ENCODE measurements at places on chromosomes 2 and 18.
A peak's percentile ranks its signal among the peaks of the same experiment; 100 is the strongest.

DNA sequence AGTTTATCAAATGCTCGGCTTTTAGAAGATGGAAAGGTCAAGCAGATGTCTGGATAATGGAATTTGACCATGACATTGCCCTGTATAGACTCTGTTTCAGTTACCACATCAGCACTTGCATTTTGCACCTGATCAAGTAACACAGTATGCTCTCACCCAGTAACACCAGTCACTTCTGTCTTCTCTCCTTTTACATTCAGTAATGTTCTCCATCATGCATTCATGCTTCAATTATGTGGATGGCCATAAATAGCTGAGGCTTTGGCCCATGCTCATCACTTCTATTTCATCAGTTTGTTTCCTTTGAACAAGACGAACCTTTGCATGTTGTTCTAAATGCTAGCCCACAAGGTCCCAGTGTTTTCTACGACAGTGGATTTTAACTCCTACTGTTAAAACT, 322.9 kb upstream of the ACVR2A start:
- DNase-seq: no peak

- DNase-seq: no peak
Measured at GRCh38 chr18:79580498-79581171, 99.0 kb upstream of the CTDP1 start.

DNA sequence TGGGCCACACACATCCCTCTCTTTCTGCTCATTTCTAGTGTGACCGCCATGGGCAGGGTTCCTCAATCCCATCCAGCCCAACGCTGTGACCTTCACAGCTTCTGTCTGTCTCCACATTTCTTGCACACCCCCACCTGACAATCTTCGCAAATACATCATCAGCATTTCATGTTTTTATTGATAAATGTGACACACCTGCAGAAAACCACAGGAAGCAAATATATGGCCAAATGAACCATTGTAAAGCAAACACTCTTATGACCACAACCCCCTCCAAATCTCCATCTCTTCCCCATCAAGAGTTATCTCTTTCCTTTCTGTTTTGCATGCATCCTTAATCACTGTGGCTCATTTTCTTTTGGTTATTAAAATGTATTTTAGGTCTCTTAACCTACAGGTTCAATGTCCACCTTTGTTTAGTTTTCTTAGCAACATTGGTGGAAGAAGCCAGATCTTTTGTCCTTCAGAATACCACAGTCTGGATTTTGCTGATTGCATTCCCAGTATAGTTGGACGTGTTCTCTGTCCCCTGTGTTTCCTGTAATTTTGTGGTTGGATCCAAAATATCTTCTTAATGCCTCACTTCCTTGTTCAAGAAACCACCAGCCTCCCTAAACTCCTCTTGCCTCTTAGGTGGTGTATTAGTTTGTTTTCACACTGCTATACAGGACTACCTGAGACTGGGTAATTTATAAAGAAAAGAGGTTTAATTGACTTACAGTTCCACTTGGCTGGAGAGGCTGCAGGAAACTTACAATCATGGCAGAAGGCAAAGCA, 9.8 kb upstream of the NCK2 start:
- no peak for DNase-seq

DNA sequence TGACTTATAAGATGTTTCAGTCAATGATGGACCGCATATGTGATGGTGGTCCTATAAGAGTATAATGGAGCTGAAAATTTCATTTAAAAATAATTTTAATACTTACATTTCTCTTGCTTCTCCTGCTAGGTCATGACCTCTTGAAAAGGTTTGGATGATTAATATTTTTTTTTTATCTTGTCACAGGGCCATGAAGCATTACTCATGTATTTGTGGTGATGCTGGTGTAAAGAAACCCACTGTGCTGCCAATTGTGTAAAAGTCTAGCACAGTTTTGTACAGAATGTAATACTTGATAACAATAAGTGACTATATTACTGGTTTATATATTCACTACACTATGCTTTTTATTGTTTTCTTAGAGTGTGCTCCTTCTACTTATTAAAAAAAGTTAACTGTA, 124.2 kb upstream of the CELF4 start:
- DNase-seq: no peak

GRCh38 chr2:59150217-59150849, 909.2 kb upstream of the FANCL start:
- no peak for DNase-seq

- no peak for DNase-seq
Measured at GRCh38 chr18:54765636-54766375, 62.5 kb upstream of the RAB27B start.

GRCh38 chr2:176091329-176092258, 927 bp upstream of the HOXD13 start:
- DNase-seq: no peak

DNA sequence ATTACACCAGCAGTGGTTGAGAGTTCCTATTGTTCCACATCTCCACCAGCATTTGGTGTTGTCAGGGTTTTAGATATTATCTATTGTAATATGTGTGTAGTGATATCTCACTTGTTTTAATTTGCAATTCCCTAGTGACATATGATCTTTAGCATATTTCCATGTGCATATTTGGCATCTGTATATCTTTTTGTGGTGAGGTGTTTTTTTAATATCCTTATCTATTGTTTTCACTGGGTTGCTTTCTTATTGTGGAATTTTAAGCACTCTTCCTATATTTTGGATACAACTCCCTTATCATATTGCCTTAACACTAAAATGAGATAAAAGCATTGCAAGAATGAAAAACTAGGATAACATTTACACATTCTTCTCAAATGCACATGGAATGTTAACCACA, 453.9 kb upstream of the FSIP2 start:
- no peak for DNase-seq

GRCh38 chr2:30994227-30995056, 143.8 kb downstream of the GALNT14 start:
- DNase-seq: no peak

GRCh38 chr2:124805060-124805459, 780.0 kb downstream of the CNTNAP5 start:
- no peak for DNase-seq

DNA sequence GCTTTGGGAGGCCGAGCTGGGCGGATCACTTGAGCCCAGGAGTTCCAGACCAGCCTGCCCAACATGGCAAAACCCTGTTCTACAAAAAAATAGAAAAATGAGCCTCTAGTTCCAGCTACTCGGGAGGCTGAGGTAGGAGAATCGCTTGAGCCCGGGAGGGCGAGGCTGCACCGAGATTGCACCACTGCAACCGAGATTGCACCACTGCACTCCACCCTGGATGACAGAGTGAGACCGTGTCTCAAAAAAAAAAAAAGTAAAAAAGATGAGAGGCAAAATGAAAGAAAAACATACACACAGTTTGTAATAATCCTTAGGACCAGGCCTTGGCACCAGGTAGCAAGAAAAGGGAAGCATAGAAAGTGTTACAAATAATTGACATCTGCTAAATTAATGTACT, 22.0 kb downstream of the RBM43 start:
- DNase-seq: no peak

DNA sequence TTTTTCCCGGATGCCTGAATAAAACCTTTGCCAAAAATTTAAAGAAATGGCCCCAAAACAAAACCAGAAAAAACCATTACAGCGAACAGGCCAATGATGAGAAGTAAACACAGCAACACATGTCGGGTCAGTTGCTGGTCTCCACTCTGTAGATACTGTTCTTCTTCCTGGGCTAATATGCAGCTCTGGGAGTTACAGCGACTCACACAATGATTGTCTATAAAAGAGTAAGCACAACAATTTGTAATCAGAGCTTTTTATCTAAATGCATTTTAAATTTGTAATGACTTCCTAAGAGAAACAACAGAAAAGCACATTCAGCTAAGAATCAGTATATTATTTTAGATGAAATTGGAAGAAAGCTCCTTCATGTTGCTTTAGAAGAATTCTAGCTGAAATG, 40.3 kb downstream of the GPR155 start:
- DNase-seq: no peak

DNA sequence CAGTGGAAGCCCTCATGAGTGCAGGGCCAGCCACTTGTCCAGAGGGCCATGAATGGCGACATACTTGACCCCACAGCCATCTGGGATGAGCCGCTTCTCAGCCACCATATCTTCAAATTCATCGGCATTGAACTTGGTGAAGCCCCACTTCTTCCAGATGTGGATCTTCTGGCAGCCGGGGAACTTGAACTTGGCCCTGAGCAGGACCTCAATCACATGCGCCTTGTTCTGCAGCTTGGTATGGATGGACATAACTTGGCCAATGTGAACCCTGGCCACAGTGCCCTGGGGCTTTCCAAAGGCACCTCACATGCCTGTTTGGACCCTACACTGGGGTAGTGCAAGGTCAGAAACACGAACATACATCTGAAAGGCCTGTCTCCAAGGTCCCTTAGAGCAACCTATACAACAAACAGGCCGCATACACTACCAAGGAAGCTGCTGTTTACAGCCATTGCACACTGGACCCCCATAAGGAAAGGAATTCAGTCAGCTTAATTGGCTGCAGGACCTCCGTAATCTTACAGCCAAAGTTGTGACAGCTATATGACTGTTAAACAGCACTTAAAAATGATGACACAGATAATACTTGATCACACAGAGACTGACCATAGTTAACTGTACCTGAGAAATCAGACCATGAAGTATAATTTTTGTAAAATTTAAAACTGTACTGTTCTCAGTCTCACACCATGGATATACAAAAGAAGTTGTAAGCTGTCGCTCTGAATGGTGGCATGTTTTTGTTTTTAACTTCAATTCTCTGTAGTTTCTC, 53.8 kb downstream of the USP34 start:
- DNase-seq: no peak

- DNase-seq: peak; percentile 24
Measured at GRCh38 chr2:217789003-217789735, 213.6 kb downstream of the TNS1 start.

DNA sequence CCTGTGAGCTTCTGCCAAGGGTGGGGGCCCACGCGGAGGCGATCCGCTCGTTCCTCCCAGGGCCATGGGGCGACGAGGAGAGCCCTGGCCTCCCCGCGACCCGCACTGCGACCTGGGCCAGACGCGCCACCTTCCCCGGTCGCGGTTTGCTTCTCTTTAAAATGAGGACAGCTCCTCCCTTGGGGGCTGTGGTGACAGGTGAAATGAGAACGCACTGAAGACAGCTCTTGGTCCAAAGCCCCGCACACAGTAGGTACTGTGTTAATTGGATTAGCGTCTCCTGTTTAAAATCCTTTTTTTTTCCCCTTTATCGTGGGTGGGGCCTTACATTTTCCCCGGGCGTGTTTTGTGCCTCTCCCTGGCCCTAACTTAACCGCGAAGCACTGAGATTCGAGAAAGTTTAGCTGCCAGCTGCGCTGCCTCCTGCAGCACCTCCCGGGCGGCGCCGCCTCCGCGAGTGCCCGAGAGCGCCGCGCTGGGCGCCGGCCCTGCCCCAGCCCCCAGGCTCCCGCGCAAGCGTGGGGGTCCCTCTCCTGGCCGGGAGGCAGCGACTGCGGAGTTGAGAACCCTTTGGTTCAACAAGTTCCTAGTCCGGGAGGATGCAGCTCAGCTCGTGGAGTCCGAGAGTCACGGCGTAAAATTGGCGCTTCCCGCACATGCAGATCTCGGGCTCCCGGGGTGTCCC, 1.1 kb downstream of the HPCAL1 start:
- DNase-seq: peak; percentile 56

DNA sequence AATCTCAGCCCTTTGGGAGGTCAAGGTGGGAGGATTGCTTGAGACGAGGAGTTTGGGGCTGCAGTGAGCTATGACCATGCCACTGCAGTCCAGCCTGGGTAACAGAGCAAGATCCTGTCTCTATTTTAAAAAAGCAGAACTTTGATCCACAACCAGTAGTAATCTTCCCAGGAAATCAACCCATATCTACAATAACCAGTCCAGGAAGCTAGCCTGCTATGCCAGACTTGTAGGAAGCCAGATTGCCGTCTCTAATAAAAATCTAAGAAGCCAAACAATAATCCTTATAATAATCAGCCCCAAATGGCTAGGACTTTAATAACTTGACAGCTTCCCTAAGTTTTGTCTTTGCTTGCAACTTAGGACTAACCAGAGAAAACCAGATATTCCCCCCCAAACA, 9.0 kb upstream of the ALMS1 start:
- DNase-seq: no peak

GRCh38 chr18:34358923-34359322, 134.2 kb upstream of the NOL4 start:
- DNase-seq: no peak

DNA sequence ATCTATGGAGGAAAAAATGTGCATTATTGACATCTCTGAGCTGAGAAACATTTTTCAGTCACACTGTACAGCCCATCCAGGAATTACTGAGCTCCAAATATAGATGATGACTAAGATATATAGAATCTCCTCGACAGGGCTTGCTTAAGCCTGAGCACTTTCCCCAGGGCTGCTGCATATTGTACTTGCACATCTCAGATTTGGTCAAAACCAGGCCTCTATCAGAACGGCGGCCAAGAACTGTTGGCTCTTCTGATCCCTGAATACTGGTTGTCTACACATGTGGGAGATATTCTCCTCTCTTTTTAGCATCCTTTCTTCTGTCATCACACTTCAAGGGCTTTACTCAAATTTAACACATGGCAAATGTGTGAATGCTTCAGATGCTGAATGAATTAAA, 201.5 kb upstream of the SLC35G4 start:
- no peak for DNase-seq

DNA sequence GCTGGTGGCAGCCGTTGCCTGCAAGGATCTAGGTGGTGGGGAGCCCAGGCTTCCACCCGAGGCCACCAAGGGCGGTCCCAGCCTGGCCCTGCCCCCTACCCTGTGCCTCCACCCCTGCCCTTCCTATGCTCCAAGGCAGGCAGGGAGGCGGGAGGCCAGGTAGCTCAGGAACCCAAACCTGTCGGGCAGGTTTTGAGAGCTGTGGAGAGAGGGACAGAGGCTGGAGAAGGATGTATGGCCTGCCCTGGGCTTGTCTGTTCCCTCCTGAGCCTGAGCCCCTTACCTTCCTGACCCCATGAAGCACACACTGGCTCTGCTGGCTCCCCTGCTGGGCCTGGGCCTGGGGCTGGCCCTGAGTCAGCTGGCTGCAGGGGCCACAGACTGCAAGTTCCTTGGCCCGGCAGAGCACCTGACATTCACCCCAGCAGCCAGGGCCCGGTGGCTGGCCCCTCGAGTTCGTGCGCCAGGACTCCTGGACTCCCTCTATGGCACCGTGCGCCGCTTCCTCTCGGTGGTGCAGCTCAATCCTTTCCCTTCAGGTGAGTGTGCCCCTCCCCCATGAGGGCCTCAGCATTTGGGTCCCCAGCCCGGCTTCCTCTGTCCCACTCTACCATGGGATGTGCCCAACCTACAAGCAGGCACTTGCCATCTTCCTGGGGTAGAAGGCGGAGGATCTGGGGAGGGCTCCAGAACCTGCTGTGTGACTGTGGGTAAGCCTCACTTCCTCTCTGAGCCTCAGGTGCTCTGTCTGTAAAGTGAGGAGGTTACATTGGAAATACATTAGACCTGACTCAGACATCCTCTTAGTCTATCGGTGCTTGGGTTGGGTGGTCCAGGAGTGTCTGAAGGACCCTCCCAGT, at the start of gene PROM2:
Gene PROM2 (plus strand): TSS at position 159 of the 860 bp plus-strand sequence. CDS start 137 bp downstream, at position 296.
- peak; percentile 85 for DNase-seq

- no peak for DNase-seq
Measured at GRCh38 chr2:60519231-60519863, 34.1 kb downstream of the BCL11A start.

DNA sequence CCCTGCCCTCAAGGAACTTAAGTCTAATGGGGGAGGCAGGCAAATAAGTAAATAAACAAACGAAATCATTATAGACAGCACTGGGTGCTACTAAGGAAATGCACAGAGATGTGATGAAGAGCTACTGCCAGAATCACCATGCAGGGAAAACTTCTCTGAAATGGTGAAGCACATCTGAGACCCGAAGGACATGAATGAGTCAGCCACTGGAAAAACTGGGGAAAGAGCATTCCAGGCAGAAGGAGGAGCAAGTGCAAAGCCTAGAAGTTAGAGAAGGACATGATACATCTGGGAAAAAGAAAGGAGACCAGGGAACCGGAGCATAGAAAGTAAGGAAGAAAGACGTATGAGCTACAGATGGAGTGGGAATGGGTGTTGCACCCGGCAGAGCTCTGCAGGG, 56.8 kb downstream of the TGFA start:
- no peak for DNase-seq
